ENCODE measurements at places on chromosomes 2 and 18.

DNA sequence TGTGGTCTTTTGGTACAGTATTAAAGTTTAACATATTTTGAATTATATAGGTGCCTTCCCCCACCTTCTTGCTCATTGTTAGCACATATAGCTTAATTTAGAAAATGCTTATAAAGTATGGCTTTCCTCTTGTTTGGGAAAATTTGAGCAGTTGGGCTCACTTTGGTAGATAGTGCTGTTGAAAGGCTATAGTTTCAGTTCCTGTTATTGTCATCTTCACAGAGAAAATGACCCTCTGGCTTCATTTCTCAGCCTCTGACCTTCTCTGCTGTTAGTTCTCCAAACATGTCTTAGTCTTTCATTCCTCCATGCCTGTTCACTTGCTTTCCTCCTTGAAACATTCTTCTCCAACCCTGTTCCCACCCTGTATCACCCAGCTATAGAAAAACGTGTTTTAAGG is 200.6 kb downstream of the WDR7 start:
- DNase-seq: no peak

DNA sequence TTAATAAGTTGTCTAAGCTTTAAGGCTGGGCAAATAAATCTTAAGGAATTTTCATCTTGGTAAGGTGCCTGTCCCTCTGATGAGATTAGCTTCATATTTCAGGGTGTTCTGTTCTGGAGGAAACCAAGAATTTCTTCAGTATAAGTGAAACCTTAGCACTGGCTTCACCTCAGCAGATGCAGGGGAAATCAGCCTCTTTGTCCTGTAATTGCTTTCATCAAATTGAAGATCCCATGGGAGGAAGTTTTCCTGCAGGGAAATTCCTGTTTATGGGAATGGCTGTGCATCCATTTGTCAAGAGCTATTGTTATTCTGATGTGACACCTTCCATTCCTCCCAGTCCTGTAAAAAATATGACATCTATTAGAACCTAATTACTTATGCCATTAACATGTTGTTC is 174.5 kb downstream of the PTPRM start:
- no peak for DNase-seq

GRCh38 chr2:204051476-204051875 is 114.9 kb downstream of the ICOS start:
- no peak for DNase-seq

DNA sequence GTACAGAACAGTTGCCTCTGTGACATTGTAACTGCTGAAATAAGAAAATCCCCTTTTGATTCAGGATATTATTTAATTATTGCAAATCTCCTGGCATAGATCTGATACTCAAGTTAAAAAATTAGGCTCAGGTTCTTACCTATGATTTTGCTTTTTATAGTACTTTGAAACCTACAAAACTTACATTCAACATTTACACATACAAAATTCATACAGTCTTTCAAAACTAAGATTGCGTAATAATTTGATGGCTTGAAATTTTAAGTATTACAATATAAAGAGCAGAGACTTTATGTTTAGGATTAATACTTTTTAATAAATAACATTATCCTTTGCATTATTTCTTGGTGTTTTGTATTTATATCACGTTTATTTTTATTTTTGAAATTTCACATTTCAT is 291.1 kb downstream of the CCDC102B start:
- DNase-seq: no peak

DNA sequence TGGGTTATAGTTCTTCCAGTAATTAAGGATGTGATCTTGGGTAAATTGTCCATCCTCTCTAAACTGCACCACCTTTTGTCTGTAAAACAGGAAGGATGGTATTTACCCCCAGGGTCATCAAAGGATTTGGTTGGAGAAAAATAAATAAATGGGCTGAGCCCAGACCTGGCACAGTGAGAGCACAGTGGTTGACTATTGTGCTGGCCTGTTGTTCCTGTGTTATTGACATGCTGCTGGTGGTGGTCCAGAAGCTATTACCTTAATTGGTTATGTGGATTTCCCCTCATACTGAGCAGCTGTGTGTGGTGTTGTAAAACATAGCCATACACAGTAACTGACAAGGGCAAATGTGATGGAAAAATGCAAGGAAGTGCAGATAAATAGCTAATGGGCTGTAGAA is 746 bp upstream of the IL37 start:
- DNase-seq: no peak

GRCh38 chr2:233832869-233833311 is 21.4 kb downstream of the HJURP start:
- DNase-seq: no peak

DNA sequence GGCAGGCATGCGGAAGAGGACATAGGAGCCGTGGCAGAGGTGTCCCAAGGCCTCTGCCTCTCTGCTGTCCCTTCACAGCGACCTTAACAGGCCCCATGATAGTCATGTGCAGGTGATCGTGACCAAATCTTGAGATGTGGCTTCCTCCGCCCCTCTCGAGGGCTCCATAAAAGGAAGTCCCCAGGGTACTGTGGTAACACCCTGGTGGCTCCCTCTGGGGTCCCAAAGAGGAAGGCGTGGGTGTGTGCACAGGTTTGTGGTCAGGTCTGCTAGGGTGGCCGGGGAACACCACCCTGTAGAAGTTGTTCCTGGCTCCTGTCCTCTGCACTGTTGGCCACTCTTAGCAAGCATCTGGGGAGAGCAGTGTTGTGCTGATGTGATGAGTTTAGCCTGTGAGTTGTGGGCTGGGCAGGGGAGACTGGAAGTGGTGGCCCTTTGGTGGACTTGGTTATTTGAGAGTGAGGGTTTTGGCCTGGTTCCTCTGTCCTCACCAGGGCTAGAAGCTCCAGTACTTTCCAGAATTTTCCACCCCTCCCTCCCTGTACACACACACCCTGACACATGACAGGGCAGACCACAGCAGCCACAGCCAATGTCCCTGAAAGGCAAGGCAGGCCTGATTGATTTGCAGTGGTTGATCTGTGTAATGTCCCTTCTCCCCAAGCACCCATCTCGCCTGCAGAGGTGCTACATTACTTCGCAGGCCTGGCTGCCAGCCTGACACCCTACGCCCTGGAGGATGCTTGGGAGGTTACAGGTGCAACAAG is 68.9 kb upstream of the BOD1L2 start:
- DNase-seq: no peak

DNA sequence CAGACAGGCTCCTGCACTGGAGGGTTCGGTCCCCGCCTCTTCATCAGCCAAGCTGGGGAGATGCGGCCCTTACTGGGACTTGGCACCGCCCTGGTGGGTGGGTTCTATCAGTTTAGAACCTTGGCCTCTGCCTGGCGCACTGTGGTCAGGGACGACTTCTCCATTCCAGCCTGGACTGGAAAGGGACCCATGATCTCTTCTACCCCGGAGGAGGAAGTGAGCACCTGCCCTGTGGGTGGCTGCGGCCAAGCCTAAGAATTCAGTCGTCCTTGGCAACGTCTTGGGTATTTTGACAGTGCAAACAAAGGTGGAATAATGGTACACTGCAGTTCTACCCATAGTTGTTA is 106.9 kb upstream of the CD302 start:
- no peak for DNase-seq

DNA sequence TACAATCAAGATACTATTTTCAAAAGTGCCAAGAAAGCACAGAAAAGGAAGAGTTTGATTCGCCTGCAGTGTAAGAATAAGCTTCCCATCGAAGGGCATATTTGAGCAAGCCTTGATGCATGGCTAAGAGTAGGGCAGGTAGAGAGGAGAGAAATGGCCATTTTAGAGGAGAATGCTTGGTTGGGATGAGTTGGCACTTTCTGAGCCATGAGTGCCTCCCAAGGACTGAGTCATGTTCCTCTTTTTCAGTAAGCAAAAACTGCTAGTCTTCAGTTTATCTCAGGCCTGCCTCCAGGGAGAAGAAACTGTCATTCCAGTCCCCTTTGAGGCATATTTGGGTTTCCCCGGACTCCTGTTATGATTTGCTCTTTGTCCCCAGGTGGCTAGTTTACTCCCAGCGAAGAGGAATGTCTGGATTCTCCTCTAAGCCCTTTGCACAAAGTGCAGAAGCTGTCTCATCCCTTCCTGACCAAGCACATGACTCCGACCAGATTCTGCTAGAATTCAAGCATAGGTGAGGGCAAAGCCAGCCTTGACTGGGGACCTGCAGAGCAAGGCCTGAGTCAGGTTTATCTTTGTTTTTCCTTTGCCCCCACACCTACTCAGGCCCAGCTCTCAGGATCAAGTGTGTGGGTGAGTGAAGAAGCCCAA is 115.2 kb downstream of the TTC32 start:
- DNase-seq: peak; percentile 44

DNA sequence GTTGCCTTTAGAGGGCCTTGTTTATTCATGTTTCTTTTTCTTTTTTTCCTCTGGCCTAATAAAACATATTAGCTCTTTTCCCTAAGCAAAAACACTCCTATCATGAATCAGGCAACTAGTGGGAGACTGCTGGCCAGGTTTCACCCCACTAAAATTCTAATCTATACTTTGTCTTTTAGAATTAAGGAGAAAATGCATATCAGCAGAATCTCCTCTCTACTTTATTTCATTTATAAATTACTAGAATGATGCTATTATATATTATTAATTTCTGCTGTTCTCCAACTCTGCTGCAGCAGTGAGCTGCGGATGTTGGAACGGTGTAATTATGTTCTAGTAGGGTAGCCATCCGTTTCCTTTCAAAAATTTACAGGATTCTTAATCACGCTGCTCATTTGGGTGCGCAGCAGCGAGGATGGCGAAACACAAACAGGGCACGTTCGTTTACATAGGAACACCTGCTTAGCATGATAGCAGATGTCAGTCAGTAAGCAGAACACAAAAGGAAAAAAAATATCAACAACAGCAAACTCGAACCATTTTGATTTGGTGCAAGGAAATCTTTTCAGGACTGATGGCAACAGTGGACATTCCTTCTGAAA is 30.5 kb downstream of the ZEB2 start:
- DNase-seq: no peak

Data from urothelium cell line (cell line).